ENCODE measurements at places on chromosomes 16 and 17.

GRCh38 chr16:14446796-14447195 lies 183.3 kb downstream of the PARN start:
- no peak for DNase-seq

GRCh38 chr17:8057691-8058114 lies 18.8 kb downstream of the ALOX15B start:
- DNase-seq: peak; percentile 63

DNA sequence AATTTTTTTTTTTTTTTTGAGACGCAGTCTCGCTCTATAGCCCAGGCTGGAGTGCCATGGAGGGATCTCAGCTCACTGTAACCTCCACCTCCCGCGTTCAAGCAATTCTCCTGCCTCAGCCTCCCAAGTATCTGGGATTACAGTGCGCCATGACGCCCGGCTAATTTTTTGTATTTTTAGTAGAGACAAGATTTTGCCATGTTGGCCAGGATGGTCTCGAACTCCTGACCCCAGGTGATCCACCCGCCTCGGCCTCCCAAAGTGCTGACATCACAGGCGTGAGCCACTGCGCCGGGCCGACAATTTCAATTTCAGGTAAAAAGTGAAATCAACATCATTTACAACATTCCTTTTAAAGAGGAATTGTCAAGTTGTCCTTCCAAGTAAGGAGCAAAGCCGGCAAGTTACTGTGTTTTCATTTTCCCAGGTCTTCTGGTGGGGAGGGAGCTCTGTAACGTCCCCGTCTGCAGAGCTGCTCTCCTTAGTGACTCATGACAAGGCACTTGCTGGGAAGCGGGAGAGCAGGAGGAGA lies 873 bp downstream of the NPLOC4 start:
- peak; percentile 52 for DNase-seq

GRCh38 chr17:74780443-74781238 lies 4.5 kb upstream of the NAT9 start:
- peak; percentile 19 for DNase-seq

DNA sequence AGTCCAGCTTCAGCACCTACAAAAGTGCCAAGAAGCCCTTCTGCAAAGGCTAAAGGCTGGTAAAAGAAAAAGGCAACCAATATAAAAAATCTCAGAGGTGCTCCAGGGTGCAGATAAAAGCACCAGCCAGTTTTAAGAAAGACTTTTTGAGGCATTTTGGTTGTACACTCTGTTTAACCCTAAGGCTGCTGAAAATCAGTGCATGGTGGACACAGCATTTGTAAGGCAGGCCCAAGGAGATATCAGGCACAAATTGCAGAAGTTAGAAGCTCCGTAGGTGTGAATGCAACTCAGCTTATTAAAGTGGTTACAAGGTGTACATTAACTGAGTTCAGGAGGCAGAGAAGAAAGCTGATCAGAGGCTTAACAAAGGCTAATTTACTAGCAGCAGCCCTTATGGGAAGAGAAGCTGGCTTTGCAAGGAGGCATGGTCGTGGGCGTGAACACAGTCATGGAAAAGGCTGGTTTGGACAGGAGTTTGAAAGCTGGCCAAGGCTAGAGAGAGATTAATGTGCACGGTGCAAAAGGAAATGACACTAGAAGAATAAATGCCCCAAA lies 21.1 kb downstream of the ACSM1 start:
- DNase-seq: no peak

DNA sequence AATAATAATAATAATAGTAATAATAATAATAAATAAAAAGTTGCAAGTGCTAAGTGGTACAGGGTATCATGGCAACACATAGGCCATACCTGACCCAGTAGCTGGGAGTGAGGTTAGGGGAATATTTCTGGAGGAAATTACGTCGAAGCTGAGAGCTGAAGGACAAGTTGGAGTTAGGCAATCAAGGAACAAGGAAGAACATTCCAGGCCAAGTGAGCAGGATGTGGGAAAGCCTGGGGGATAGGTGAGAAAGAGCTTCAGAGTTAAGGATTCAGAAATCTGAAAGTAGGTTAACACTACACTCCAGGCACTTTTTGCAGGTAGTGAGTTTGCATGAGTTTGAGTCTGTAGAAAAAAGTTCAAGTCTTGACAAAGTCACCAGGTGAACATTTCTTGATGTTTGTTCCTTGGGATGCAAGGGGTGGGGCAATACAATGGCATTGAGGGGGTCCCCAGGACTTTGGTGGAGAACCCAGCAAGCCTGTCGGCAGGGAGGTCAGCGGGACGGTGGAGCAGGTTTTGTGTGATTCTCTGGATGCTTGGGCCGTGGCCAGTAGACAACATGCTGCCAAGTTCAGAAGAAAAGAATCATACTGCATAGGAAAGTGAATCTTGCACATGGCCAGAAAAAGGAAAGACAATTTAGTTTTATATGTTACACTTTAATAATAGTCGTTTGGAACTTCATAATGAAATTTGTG lies 27.7 kb upstream of the MPHOSPH6 start:
- DNase-seq: peak; percentile 76

- DNase-seq: no peak
Observed at GRCh38 chr16:87824016-87824990, 45.0 kb downstream of the SLC7A5 start.

- no peak for DNase-seq
Observed at GRCh38 chr16:85127379-85127723, 15.1 kb upstream of the CIBAR2 start.

DNA sequence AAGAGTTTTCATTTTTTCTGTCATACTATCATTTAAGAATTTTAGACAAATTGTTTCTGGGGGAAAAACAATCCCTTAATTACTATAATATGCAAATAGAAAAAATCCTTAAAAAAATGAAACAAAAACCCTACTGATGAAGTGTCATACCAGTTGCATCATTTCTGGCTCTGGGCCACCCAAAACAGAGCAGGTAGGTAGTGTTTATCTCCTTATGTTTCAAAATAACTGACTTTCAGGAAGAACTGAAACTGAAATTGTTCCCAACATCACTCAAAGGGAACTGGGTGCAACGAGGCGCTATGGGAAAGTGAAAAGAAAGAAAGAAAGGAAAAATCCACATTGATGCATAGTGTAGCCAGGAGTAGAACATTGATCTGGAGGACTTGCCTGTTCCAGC lies 653.1 kb upstream of the SOX9 start:
- no peak for DNase-seq

DNA sequence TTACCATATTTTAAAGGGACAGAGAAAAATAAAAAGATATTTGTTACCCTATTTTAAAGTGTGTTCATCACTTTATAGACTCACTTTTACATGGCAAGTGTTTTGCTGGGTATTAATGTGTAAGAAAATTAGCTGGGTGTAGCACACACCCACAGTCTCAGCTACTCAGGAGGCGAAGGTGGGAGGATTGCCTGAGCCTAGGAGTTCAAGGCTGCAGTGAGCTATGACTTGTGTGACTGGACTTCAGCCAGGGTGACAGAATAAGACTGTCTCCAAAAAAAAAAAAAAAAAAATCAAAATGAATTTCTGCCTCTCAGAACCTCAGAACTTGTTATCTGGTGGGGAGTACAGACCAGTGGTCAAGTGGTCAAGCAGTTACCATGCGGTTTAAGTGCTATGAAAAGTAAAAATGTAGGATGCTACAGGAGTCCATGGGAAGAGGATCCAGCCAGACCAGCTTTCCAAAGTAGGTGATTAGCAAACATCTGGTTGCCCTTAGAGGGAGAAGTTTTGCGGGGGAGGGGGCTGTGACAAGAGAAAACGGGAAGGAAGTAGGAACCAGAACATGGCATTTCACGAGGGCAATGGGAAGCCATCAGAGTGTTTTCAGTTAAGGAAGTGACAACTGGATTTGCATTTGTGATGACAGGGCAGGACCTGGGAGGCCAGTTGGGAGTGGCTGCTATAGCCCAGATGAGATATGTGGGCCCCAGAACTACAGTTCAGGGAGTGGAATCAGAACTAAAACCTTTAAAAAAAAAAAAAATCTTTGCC lies 13.9 kb downstream of the CNEP1R1 start:
- no peak for DNase-seq

DNA sequence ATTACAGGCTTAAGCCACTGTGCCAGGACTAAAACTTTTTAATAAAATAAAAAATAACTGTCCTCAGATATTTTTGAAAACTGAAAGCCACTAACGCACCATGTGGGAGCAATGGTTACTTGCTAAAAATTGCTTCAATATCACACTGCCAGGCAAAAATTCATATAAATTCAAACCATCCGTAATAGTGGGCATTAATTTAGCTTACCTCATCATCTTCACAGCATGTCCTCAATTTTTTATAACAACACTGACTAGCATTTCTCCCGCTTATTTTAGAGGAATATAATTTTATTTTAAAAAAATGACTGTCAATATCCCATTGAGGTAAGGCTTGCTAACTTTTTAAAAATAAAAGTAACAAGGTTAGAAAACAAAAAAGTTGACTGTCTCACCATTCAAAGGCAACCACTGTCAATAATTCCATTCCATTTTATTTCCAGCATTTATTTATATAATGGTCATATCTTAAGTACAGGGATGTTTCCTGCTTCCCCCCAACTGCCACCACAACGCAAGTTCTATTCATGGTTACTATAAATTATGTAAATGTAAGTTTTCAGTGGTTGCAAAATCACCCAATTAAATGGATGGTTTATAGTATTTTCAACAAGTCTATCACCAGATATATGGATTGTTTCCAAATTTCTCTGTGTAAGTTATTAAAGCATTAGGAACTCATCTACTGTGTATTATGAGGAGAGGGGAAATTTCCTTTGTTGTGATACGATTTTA lies 25.4 kb downstream of the GSPT1 start:
- no peak for DNase-seq

DNA sequence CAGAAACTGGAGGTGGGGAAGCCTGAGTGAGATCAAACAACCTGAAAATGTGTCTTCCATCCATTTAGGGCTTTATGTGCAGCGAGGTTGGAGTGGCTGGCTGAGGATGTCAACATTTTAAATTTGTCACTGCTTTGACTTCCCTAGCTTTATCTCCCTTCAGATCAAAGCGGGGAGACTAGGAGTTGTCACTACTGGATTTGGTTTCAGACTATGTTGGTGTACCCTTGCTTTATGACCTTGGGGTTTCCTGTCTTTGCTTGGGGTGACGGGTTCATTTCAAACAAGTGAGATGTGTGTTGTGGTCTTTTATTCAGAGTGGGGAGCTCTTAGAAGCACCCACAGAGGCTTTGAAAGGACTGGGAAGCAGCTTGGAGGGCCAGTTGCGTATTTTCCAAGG lies 25.6 kb downstream of the MSI2 start:
- no peak for DNase-seq

DNA sequence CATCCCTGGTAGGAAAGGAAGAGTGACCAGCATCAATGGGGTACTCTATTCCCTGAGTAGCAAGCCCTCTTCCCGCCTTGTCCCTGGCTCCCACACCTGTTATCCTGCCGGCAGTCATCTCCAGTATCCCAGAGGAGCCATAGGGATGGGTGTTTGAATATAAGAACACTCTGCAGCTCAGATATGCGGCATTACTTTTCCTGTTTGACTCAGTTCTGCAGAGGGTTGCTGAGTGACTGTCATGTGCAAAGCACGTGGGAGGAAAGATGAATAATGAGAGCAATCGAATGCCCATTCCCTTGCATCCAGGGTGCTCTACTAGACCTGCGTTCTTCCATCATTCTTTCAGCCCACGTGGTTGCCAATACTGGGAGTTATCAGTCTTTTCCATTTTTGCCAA lies 115.1 kb downstream of the PRKCB start:
- DNase-seq: no peak
